B cell (primary cell): ENCODE measurements at places on chromosomes 13 and 19. TPM values are rescaled to one million over a fixed set of nuclear protein-coding genes. Genes with fewer than 3 reads are reported as not detected.

The NCR1 gene
- 0.40 and 2.4 TPM in 2 replicates for polyA plus RNA-seq

The CYP4F2 gene
- polyA plus RNA-seq = not detected in 2 replicates

The PABPC3 gene
- 0.06 and 0.16 TPM in 2 replicates for polyA plus RNA-seq

The CACNA1A gene
- 0.68 and 1.2 TPM in 2 replicates for polyA plus RNA-seq

The PLK5 gene
- polyA plus RNA-seq = not detected in 2 replicates

The ZNF581 gene
- polyA plus RNA-seq = 38.6 and 48.2 TPM in 2 replicates

The MCEMP1 gene
- polyA plus RNA-seq = 0.57 and 1.6 TPM in 2 replicates

The APOC4 gene
- not detected in 2 replicates for polyA plus RNA-seq

The APLP1 gene
- polyA plus RNA-seq = 0.06 TPM in 1 of 2 replicates, not detected in the other

The NALCN gene
- not detected in 2 replicates for polyA plus RNA-seq

The SOX21 gene
- not detected in 2 replicates for polyA plus RNA-seq

The RFX2 gene
- polyA plus RNA-seq = 2.4 and 7.1 TPM in 2 replicates

The ADAMTSL5 gene
- polyA plus RNA-seq = 0.09 and 0.56 TPM in 2 replicates

The KLK13 gene
- not detected in 2 replicates for polyA plus RNA-seq

The FPR3 gene
- not detected in 2 replicates for polyA plus RNA-seq

The SMIM24 gene
- polyA plus RNA-seq = 0.82 TPM in 1 of 2 replicates, not detected in the other

The PPAN gene
- polyA plus RNA-seq = 42.2 and 51.0 TPM in 2 replicates

The KIR2DL4 gene
- polyA plus RNA-seq = not detected in 2 replicates

The CEACAM8 gene
- polyA plus RNA-seq = not detected in 2 replicates

The PRX gene
- polyA plus RNA-seq = 0.68 and 1.1 TPM in 2 replicates

The RELB gene
- polyA plus RNA-seq = 63.8 and 85.1 TPM in 2 replicates

The C1QTNF9B gene
- not detected in 2 replicates for polyA plus RNA-seq

The PPP1R13L gene
- 6.9 and 7.4 TPM in 2 replicates for polyA plus RNA-seq

The STARD13 gene
- 0.03 and 0.06 TPM in 2 replicates for polyA plus RNA-seq

The IGFL1 gene
- 0.15 TPM in 1 of 2 replicates, not detected in the other for polyA plus RNA-seq

The TMPRSS9 gene
- not detected in 2 replicates for polyA plus RNA-seq

The CBY2 gene
- not detected in 2 replicates for polyA plus RNA-seq

The RXFP2 gene
- polyA plus RNA-seq = not detected in 2 replicates

The ZBTB32 gene
- 8.5 and 18.9 TPM in 2 replicates for polyA plus RNA-seq

The TEX26 gene
- polyA plus RNA-seq = not detected in 2 replicates

The ICAM5 gene
- 0.14 TPM in 1 of 2 replicates, not detected in the other for polyA plus RNA-seq

The MBOAT7 gene
- polyA plus RNA-seq = 18.6 and 22.3 TPM in 2 replicates

The KLF16 gene
- polyA plus RNA-seq = 43.5 and 49.0 TPM in 2 replicates

The MIR17HG gene
- 3.6 and 6.0 TPM in 2 replicates for polyA plus RNA-seq

The ZNF540 gene
- polyA plus RNA-seq = 2.2 and 2.9 TPM in 2 replicates

The ZNF442 gene
- 0.58 and 0.69 TPM in 2 replicates for polyA plus RNA-seq

The FFAR3 gene
- 0.63 and 4.1 TPM in 2 replicates for polyA plus RNA-seq

The WASF3 gene
- 0.06 and 0.18 TPM in 2 replicates for polyA plus RNA-seq

The TRPM4 gene
- 0.24 TPM in 1 of 2 replicates, not detected in the other for polyA plus RNA-seq

The TEX101 gene
- not detected in 2 replicates for polyA plus RNA-seq

The KRTDAP gene
- not detected in 2 replicates for polyA plus RNA-seq

The RDH8 gene
- not detected in 2 replicates for polyA plus RNA-seq

The NLRP5 gene
- not detected in 2 replicates for polyA plus RNA-seq

The IGFL4 gene
- not detected in 2 replicates for polyA plus RNA-seq

The SIGLEC10 gene
- 75.4 and 87.6 TPM in 2 replicates for polyA plus RNA-seq

The ZNF784 gene
- 9.2 and 13.3 TPM in 2 replicates for polyA plus RNA-seq

The GDF15 gene
- 0.17 and 0.19 TPM in 2 replicates for polyA plus RNA-seq
